ENCODE measurements at places on chromosomes 7 and 10.

- no peak for DNase-seq
These were observed 294.9 kb downstream of the IPMK start for GRCh38 chr10:57972783-57973182.

GRCh38 chr7:141960687-141961422 is 12.7 kb downstream of the TAS2R38 start:
- DNase-seq, result no peak

- DNase-seq, result no peak
These were observed 2.2 kb upstream of the CUEDC2 start for GRCh38 chr10:102434394-102435132.

- no peak for DNase-seq
These were observed 30.1 kb upstream of the ZEB1 start for GRCh38 chr10:31288962-31289361.

DNA sequence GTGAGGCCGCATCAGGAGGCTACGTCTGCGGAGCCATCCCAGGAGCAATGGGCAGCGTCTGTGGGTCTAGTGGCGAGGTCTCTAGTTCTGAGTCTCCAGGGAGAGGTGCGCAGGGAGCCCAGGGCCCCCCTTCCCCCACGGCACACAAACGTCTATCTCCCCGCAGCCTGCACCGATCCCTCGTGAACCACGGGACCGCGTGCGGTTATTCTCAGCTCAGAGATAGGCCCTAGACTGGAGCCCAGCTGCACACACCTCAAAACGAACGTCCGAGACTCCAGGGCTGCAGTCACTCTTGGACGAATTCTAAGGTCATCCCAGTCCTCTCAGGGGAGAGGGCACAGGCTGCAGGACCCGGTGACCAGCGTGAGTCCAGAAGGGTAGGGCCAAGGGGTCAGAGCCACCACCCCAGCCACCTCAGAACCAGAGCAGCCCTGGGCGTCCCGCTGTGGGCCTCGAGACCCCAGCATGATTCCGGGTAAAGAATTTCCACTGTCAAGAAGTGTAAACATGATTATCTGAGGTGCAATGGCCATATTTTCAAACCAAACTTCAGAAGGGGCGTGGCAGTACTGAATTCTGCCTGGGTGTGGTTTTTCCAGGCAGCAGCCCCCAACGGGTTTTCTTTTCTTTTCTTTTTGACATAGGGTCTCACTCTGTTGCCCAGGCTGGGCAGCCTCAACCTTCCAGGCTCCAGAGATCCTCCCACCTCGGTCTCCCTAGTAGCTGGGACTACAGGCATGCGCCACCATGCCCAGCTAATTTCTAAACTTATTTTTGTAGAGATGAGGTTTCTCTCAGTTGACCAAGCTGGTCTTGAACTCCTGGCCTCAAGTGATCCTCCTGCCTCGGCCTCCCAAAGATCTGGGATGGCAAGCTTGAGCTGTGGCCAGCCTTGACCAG is 57.5 kb downstream of the PWWP2B start:
- DNase-seq, result no peak

DNA sequence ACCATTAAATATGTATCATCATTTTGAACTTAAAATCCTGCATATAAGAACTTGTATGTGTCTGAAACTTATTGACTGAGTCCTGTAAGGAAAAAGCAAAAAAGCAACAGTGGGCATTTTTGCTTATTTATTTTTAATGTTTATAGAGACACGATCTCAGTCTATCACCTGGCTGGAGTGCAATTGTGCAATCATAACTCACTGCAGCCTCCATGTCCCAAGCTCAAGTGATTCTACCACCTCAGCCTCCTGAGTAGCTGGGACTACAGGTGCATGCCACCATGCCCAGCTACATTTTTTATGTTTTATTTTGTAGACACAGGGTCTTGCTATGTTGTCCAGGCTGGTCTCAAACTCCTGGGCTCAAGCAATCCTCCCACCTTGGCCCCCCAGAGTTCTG is 32.2 kb downstream of the MYL10 start:
- no peak for DNase-seq

- peak; percentile 54 for DNase-seq
These were observed 2.4 kb downstream of the CHST12 start for GRCh38 chr7:2405601-2406345.

Measured in effector memory CD4-positive, alpha-beta T cell (primary cell).